ENCODE measurements at places on chromosomes 2 and 18. TPM values are rescaled to one million over a fixed set of nuclear protein-coding genes. Genes with fewer than 3 reads are reported as not detected.

SERPINB11 gene
- not detected for total RNA-seq

DNA sequence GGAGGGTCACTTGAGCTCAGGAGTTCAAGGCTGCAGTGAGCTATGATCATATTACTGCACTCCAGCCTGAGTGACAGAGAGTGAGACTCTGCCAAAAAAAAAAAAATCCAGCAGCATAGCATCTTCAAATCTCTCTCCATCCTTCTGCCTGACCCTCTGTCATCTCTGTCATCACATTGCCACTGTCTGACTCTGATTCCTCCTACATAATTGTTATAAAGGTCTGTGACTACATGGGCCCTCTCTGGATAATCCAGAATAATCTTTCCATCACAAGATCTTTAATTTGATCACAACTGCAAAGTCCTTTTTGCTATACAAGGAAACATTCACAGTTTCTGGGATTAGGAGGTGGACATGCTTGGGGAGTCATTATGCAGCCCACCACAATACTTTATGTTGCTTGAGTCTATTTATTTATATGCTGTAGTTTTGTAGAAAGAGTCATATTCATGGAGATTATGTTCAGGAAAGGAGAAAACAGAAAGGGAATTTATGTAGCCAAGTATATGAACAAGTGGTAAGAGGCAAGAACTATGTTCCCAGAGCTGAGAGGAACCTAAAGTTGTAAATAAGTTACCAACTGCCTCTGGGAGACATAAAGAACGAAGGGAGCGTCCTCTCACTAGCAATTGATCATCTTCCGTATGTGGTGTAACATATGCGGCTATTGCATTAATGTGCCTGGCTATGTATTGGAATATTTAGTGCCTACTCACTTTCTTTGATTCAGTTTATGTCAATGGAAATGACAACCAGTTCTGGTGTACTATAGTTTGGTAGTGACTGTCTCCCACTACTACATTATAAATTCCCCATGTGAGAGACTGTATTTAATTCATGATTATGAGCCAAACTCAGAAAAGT is 21.5 kb downstream of the RND3 start:
- DNase-seq, result no peak
- no peaks in the 10 kb centered on the region for H3K4me1 ChIP-seq
- H3K27me3 ChIP-seq, result peaks cover 1% of the 10 kb centered on the region
- H3K4me3 ChIP-seq, result no peak overlapping the region
- H3K36me3 ChIP-seq, result peaks cover 6% of the 10 kb centered on the region
- H3K27ac ChIP-seq, result no peak overlapping the region

- H3K27me3 ChIP-seq, result peaks cover 15% of the 10 kb centered on the region
- H3K27ac ChIP-seq, result no peak overlapping the region
- H3K36me3 ChIP-seq, result peaks cover 6% of the 10 kb centered on the region
- H3K4me3 ChIP-seq, result no peak overlapping the region
Measured at GRCh38 chr18:37389041-37389440, 176.6 kb downstream of the CELF4 start.

GRCh38 chr2:144548088-144548487 is 28.2 kb upstream of the ZEB2 start:
- no peak overlapping the region for H3K27ac ChIP-seq
- H3K36me3 ChIP-seq, result no peaks in the 10 kb centered on the region
- H3K4me3 ChIP-seq, result no peak overlapping the region
- H3K4me1 ChIP-seq, result no peaks in the 10 kb centered on the region
- H3K27me3 ChIP-seq, result no peaks in the 10 kb centered on the region

DNA sequence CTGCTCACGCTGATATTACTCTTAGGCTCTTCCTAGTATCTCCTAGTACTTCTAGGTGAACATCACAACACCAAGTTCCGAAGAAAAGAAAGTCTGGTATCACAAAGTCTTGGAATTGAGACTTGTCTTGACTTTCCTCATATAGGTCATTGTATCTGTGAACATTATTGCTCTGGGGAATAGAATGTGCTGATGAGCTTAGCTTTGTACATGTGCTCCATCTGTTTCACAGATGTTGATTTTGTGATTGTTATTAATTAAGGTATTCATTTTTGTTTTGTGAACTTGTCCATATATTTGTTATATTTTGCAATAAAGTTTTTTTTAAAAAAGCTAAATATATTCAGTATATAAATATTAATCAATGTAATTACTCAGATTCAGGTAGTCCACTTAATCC is 111.7 kb downstream of the BABAM2 start:
- H3K27ac ChIP-seq, result peak overlapping the region; percentile 15
- H3K4me3 ChIP-seq, result peak overlapping the region; percentile 48
- H3K36me3 ChIP-seq, result peaks cover 4% of the 10 kb centered on the region
- no peaks in the 10 kb centered on the region for H3K27me3 ChIP-seq

- DNase-seq, result no peak
- H3K27ac ChIP-seq, result no peak overlapping the region
- no peak overlapping the region for H3K4me3 ChIP-seq
- H3K4me1 ChIP-seq, result peaks cover 25% of the 10 kb centered on the region
- H3K36me3 ChIP-seq, result no peaks in the 10 kb centered on the region
Measured at GRCh38 chr2:219123356-219124135, 37.1 kb downstream of the NHEJ1 start.

DNA sequence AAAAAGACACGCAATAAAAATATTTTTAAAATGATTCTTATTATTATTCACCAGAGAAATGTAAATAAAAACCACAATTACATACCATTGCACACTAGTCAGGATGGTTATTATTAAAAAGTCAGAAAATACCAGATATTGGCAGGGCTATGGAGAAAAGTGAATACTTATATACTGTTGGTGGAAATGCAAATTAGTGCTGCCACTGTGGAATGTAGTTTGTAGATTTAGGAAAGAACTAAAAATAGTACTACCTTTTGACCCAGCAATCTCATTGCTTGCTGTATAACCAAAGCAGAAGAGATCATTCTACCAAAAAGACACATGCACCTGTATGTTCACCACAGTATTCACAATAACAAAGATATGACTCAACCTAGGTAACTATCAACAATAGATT is 1237.3 kb upstream of the FAM98A start:
- no peak overlapping the region for H3K4me3 ChIP-seq
- peaks cover 4% of the 10 kb centered on the region for H3K4me1 ChIP-seq
- DNase-seq, result no peak
- H3K36me3 ChIP-seq, result no peaks in the 10 kb centered on the region

DNA sequence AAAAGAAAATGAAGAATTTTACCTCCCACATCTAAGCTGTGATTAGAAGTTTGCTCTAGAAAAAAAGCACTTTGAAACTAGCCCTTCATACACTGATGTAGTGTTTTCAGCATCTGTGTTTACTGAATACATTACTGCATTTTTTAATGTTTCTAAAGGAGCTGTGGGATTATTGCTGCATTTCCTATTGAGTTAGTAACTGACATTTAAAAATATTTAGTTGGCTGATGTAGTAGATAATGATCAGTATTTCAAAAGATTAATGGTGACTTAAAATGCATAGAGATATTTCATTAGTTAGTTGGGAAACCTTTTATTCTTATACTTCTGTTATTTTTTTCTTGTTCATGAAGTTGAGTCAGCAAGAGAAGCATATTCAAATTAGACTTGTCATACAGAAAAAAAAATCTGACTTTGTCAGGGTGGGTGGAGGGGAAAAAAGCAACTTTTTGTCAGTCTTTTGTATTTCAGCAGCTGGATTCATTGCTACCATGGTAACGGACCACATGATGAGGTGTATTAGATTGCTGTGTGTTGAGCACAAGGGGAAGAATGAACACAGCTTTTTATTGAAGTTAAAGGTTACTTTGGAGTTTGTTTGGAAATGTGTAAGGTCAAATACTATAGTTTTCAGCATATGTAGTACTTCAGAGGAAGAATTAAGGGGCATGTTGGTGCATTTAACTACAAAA is at the start of gene DTNA:
TSS of gene DTNA (plus strand) at position 549 of the 692 bp plus-strand sequence. CDS start 45,679 bp downstream, outside the sequence.
- H3K36me3 ChIP-seq, result no peaks in the 10 kb centered on the region
- peaks cover 18% of the 10 kb centered on the region for H3K4me1 ChIP-seq
- H3K4me3 ChIP-seq, result no peak within 1 kb of the TSS
- H3K27ac ChIP-seq, result no peak within 1 kb of the TSS

DNA sequence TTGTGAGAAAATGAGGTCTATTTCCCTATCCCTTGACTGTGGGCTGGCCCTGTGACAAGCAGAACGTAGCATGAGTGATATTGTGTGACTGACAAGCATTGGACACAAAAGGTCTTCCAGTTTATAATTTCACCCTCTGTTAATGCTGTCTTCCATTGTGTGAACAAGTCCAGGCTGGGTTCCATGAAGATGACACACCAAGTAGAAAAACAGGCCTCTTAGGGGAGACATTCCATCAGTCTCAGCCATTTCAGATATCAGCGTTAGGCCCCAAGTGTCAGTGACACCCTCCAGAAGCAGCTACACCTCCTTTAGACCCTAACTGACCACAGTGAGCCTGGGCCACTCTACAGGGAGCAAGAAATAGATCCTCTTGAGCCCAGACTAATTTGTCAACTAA is 511.3 kb downstream of the FBXO15 start:
- H3K27ac ChIP-seq, result no peak overlapping the region
- no peaks in the 10 kb centered on the region for H3K36me3 ChIP-seq
- no peaks in the 10 kb centered on the region for H3K4me1 ChIP-seq
- H3K4me3 ChIP-seq, result no peak overlapping the region
- DNase-seq, result no peak
- H3K27me3 ChIP-seq, result no peaks in the 10 kb centered on the region

DNA sequence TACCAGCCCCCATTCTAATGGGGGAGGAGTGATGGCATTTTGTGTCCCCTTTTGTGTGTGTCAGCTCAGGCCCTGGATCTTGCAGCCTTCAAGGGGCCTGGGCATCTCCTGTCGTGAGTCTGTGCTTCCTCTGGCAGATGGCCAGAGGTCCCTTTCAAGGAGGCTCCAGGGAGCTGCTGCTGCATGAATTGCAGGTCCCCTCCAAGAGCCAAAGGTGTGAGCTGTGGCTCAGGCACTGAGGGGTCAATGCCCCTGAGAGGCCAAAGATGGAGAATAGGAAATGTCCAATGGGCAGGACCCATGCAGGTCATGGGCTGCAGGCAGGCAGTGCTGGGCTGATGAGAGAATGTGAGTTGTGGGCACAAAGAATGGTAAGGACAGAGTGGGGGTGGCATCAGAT is 10.4 kb downstream of the MAB21L4 start:
- H3K4me1 ChIP-seq, result peaks cover 3% of the 10 kb centered on the region
- peaks cover 2% of the 10 kb centered on the region for H3K27me3 ChIP-seq
- no peak for DNase-seq
- no peak overlapping the region for H3K4me3 ChIP-seq

ALPG gene
- 2.4 TPM for total RNA-seq

GBX2 gene
- 1.2 TPM for total RNA-seq

UGT1A4 gene
- total RNA-seq, result not detected

SESTD1 gene
- total RNA-seq, result 152 TPM

- H3K36me3 ChIP-seq, result no peaks in the 10 kb centered on the region
- no peak for DNase-seq
- H3K27me3 ChIP-seq, result peaks cover 4% of the 10 kb centered on the region
- no peak overlapping the region for H3K27ac ChIP-seq
- no peaks in the 10 kb centered on the region for H3K4me1 ChIP-seq
- H3K4me3 ChIP-seq, result no peak overlapping the region
Measured at GRCh38 chr2:128941751-128942150, 623.1 kb upstream of the HS6ST1 start.

GRCh38 chr2:108620656-108621055 is 86.4 kb downstream of the LIMS1 start:
- no peaks in the 10 kb centered on the region for H3K36me3 ChIP-seq
- peak overlapping the region; percentile 97 for H3K27ac ChIP-seq
- peaks cover 53% of the 10 kb centered on the region for H3K4me1 ChIP-seq
- peak overlapping the region; percentile 66 for H3K4me3 ChIP-seq
- H3K27me3 ChIP-seq, result peaks cover 5% of the 10 kb centered on the region

- H3K36me3 ChIP-seq, result no peaks in the 10 kb centered on the region
- no peaks in the 10 kb centered on the region for H3K27me3 ChIP-seq
- H3K27ac ChIP-seq, result peak overlapping the region; percentile 77
- no peak for DNase-seq
- peaks cover 14% of the 10 kb centered on the region for H3K4me1 ChIP-seq
Measured at GRCh38 chr2:67446491-67446911, 49.4 kb downstream of the ETAA1 start.

GRCh38 chr2:82853299-82853698 is 1605.8 kb downstream of the SUCLG1 start:
- H3K4me3 ChIP-seq, result no peak overlapping the region
- H3K27me3 ChIP-seq, result no peaks in the 10 kb centered on the region
- no peak for DNase-seq
- no peaks in the 10 kb centered on the region for H3K36me3 ChIP-seq
- H3K27ac ChIP-seq, result no peak overlapping the region
- H3K4me1 ChIP-seq, result no peaks in the 10 kb centered on the region

DNA sequence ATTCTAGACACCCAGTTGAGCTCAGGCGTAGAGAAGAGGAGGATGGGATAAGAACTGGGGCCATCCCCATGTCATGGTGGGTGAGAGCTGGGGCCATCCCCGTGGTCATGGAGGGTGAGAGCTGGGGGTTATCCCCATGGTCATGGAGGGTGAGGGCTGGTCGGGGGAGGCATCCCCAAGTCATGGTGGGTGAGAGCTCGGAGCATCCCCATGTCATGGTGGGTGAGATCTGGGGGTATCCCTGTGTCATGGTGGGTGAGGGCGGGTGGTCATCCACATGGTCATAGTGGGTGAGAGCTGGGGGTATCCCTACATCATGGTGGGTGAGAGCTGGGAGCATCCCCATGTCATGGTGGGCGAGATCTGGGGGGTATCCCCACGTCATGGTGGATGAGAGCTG is 52.5 kb downstream of the IL1RL2 start:
- no peak for DNase-seq
- no peak overlapping the region for H3K4me3 ChIP-seq
- no peak overlapping the region for H3K27ac ChIP-seq

DNA sequence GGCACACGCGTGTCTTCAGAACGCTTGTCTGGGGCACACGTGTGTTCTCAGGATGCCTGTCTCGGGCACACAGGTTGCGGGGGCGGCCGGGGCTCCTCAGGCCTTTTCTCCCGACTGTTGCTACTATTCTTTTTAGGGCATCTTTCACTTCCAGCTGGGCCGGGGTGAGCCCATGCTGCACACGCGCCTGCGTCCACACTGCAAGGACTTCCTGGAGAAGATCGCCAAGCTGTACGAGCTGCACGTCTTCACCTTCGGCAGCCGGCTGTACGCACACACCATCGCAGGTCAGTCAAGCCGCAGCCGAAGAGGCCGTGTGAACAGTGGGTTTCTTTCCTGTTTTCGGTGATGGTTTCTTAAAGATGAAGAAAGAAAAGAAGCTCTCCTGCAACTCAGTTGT is 25.0 kb downstream of the CTDP1 start:
- peaks cover 4% of the 10 kb centered on the region for H3K27me3 ChIP-seq
- no peak overlapping the region for H3K27ac ChIP-seq
- H3K4me1 ChIP-seq, result no peaks in the 10 kb centered on the region
- no peak overlapping the region for H3K4me3 ChIP-seq
- no peak for DNase-seq

GRCh38 chr2:5923957-5924945 is 232.1 kb downstream of the SOX11 start:
- no peak overlapping the region for H3K4me3 ChIP-seq
- no peak overlapping the region for H3K27ac ChIP-seq
- H3K36me3 ChIP-seq, result peaks cover 4% of the 10 kb centered on the region
- H3K27me3 ChIP-seq, result peaks cover 3% of the 10 kb centered on the region
- DNase-seq, result no peak
- H3K4me1 ChIP-seq, result peaks cover 24% of the 10 kb centered on the region
